Hematopoietic multipotent progenitor cell (in vitro differentiated cells): ENCODE measurements at places on chromosomes 6 and 20. TPM values are rescaled to one million over a fixed set of nuclear protein-coding genes. Genes with fewer than 3 reads are reported as not detected.

GRCh38 chr20:25289886-25290597 is 42.2 kb downstream of the PYGB start:
- DNase-seq = no peak

DNA sequence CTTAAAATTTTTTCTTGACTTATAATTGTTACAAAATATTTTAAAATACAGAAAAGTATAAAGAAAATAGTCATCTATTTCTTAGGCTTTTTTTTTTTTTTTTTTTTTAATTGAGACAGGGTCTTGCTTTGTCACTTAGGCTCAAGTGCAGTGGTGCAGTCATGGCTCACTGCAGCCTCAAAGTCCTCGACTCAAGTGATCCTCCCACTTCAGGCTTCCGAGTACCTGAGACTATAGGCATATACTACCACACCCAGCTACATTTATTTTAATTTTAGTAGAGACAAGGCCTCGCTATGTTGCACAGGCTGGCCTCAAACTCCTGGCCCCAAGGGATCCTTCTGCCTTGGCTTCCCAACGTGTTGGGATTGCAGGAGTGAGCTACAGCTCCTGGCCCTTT is 5.3 kb upstream of the ACAT2 start:
- DNase-seq = no peak

GRCh38 chr20:430091-430999 is 22.2 kb downstream of the RBCK1 start:
- DNase-seq = no peak

MROH8 gene
- total RNA-seq = 2.2 TPM

SYTL3 gene
- total RNA-seq = 6.5 TPM

GRCh38 chr20:52704553-52704952 is 267.6 kb upstream of the TSHZ2 start:
- DNase-seq = no peak

DNA sequence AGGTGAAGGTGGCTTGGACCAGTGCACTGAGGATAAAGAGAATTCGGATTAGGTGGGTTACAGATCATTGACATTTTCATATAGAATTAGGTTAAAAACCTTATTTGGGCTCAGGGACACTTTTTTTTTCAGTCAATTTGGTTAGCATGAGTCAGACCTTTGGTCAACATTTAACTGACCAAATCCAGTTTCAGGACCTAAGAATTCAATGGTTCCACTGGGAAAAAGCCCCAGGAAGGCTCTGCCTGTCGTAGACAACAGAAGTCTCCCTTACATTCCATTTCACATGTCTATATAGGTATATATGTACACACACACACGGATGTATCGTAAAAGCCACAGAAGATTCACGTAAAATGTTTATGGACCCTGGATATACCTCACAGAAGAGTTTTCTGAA is 184.2 kb upstream of the RREB1 start:
- DNase-seq = no peak

PPP1R3G gene
- total RNA-seq = under 0.01 TPM

GRCh38 chr6:86969573-86969972 is 32.2 kb downstream of the HTR1E start:
- no peak for DNase-seq

GRCh38 chr6:7960141-7960540 is 49.6 kb upstream of the TXNDC5 start:
- no peak for DNase-seq

ZKSCAN4 gene
- 4.6 TPM for total RNA-seq

CCN6 gene
- not detected for total RNA-seq
